Pons (tissue), 1 donor: ENCODE measurements at places on chromosomes 7 and 10.

- DNase-seq: no peak
These were observed 96.4 kb downstream of the CALD1 start for GRCh38 chr7:134875867-134876266.

DNA sequence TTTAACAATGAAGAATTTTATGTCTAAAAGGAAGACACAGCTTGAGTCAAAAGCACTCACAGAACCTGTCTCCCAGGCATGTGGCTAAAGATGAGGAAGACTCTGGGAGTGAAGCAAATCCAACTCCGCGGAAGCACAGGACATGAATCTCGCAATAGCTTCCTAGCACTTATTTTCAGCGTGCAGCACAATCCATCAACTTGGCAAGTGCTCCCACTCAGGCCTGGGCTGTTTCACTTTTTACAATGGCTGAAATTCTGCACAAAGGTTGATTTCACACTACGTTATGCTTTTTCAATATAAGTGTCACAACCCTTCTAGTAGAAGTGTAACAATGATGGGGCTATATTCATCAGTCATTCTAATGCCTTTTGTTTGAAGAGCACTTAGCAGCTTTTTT, 180.2 kb downstream of the XPNPEP1 start:
- no peak for DNase-seq

DNA sequence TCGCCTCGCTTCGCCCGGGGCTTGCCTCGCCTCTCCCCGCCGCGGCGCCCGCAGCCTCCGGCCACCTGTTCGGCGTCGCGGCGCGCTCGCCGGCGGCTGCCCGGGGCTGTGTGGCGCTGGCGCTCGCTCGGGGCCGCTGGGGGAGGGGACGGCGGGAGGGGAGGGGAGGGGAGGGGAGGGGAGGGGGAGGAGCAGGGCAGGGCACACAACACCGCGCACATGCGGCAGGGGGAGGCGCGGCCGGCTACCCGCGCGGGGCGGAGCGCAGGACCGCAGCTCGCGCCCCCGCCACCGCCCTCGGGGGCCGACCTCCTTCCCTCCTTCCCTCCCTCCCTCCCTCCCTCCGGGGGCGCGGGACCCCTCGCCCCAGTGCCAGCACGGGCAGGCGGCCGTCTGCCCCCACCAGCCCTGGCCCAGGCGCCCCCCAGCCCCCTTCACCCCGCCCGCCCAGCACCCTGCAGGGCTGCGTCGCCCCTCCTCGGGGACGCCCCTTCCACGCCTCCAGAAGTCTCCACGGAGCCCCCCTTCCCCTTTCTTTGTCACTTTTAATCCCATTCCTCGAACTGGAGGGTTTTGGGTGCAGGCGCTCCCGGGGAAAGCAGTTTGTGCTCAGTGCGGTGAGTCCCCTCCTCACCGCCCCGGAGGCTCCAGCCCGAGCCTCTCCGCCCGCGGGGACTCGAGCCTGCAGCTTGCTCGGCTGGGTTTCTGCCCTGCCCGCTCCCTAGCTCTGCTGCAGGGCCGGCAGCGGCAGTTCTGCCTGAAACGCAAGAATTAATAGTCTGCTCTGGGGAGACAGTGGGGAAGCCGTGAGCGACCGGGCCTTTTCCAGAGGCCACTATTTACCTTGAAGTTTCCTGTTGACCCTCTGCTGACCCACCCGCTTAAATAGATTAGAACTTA, at the start of gene PARD3:
Gene PARD3, minus strand, starts transcription at position 112 of the 900 bp plus-strand sequence. CDS start 301 bp downstream, outside the sequence.
- no peak for DNase-seq

DNA sequence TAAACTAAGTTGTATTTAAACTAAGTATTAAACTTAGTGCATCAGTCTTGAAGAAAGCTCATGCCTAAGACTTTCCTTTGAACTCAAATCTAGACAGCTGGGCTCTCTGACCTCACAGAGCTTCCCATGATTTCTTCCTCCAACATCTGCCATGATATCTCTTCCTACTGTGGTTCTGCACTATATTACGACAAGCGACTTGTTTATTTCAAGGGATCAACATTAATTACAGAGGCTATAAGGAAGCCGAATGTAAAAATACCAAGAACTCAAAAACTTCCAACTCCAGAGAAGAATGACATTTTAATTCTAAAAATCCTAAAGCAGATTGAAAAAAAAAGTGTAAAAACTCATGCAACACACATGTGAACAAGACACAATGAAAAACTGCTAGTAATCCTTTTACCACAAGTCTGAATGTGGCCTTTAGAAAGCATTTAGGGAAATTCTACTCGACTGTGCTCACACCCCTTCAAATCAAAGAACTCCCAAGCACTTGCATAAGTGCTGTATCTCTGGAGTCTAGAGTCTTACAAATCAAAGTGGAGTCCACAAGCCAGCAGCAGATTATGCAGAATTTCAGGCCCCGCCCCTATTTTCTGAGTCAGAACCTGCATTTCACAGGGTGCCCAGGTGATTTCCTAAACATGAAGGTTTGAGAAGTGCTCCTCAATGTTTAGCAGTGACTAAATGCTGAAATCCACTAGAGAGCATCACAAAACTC, 22.7 kb upstream of the WASHC2A start:
- no peak for DNase-seq

DNA sequence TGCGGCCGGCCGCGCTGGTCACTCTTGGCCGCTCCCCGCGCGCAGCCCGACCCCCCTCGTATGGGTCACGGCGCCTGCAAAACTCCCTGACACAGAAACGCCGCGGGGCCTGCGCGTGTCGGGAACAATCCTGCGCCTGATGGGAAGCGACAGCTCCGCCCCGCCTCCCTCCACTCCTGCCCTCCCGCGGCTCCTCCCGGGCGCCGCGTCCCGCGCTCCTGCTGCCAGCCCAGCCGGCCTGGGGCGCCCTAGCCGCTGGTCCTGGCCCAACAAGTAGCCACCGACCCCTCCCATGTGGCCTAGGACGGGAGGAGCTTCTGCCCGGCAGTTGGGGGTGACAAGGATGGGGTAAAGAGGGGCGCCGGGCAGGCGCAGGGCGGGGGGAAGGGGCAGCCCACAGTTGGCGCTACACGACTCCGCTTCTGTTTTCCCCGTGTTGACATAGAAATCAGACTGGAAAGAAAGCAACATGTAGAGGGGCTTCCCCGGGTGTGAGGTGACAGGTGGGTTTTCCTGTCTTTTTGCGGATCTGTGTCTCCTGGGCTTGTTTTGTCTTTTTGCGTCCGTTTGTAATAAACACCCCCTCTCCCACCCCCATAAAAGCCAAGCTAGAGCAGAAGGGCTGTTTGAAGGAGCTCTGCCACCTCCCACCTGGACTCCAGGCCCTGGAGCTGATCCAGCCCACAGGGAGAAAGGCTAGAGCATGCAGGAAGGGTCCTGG, 35.1 kb upstream of the PAX2 start:
- no peak for DNase-seq

GRCh38 chr7:138245216-138245615, 169.0 kb downstream of the AKR1D1 start:
- DNase-seq: no peak

DNA sequence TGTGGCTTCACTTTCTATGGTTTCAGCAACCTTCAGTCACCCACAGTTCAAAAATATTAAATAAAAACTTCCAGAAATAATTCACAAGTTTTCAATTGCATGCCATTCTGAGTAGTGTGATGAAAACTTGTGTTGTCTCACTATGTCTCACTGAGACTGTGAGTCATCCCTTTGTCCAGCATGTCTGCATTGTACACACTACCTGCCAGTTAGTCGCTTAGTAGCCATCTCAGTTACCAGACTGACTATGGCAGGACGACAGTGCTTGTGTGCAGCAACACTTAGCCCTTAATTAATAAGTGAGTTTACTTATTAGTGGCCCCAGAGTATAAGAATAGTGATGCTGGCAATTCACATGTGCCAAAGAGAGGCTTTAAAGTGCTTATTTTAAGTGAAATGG, 22.5 kb downstream of the CCDC186 start:
- DNase-seq: no peak

GRCh38 chr10:28386503-28386868, 83.6 kb upstream of the MPP7 start:
- no peak for DNase-seq

GRCh38 chr7:33511778-33512177, 382.4 kb downstream of the BBS9 start:
- no peak for DNase-seq

- DNase-seq: no peak
These were observed 592.3 kb upstream of the GALNT17 start for GRCh38 chr7:70539617-70540016.

GRCh38 chr10:113746217-113746957, 5.1 kb upstream of the PLEKHS1 start:
- DNase-seq: no peak

GRCh38 chr10:48494611-48495010, 110.3 kb downstream of the ARHGAP22 start:
- no peak for DNase-seq

DNA sequence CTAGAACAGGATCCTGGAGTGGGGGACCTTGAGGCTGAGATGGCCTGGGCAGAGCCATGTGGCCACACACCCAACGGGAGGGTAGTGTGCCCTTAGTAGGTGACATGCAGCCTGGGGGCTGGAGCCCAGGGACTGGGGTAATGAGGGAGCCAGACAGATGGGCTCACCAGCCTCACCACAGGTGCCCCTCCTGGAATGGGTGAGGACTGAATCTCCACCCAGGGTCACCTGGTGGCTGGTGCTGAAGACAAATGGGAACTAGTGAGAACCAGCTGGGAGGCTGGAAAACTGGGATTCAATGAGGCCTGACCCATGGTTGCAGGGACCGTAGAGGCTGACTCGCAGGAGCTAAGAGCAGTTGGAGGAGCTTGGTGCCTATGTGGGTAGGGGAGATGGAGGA, 6.1 kb downstream of the ZP3 start:
- DNase-seq: no peak

DNA sequence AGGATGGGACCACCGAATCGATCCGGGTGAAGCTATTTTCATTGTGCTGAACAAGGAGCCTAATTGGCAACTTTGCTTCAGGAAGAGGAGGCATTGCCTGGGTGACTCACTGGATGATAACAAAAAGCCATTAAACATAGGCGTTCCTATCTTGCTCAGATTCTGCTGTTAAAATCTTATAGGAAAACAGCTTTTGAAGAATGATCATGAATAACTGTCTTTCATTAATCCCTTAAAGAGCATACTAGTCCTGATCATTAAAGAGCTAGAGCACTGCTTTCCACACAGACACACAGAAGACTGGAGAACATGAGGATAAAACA, 174.2 kb upstream of the IMMP2L start:
- no peak for DNase-seq

DNA sequence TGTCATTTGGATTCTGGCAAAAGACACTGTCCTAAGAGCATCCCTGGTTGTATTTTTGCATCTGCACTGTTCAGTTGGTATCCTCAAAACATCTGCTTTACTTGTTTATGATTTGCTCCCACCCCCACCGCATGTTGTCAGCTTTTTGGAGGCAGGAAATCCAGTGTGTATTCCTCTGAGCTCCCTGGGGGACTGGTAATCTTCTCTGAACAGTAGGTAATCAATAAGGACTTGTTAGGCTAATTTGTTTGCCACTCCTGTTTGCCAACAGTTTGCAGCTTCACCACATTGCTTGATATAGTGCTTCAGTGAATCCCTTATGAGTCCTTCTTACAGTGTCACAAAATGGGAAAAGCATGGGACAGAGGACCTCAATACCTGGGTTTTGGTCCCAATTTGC, 49.1 kb downstream of the FEZF1 start:
- no peak for DNase-seq

GRCh38 chr7:4725014-4725849, 43.1 kb downstream of the FOXK1 start:
- DNase-seq: peak; percentile 80

- no peak for DNase-seq
These were observed 56.8 kb downstream of the DYNC1I1 start for GRCh38 chr7:95828824-95829790.

- DNase-seq: no peak
These were observed 81.1 kb upstream of the MBL2 start for GRCh38 chr10:52853704-52854103.

- no peak for DNase-seq
These were observed 4.9 kb downstream of the IPMK start for GRCh38 chr10:58262766-58263165.

GRCh38 chr10:114436941-114437340, 32.6 kb upstream of the AFAP1L2 start:
- no peak for DNase-seq

GRCh38 chr10:131650169-131650705, 250.6 kb upstream of the PPP2R2D start:
- DNase-seq: no peak

DNA sequence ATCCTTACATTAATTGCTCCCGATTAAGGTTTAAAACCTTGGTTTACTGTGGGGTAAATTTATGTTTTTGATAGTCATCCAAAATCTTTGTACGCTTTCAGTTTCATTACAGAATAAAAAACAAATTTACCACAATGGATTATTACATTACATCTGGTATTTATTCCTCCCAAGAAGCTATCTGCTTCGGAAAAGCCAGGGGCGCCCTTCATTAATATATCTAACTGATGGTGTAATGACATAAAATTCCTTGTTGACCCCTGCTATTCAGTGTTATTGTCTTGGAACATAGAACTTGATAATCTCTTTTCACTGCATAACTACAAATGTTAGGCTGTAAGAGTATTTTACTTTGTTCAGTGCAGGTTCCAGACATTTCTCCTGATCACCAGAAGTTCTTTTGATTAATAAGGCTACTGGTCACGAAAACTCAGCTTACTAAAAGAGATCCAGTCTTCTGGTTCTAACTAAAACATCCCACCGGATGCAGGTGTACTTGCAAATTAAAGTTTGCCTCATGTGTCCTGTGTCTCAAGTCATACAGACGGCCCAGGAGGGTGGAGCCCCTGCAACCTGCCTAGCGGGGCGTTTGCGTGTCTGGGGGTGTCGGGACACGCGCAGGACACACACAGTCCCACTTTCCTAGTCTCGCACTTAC, 581 bp upstream of the GLCCI1 start:
- DNase-seq: no peak

DNA sequence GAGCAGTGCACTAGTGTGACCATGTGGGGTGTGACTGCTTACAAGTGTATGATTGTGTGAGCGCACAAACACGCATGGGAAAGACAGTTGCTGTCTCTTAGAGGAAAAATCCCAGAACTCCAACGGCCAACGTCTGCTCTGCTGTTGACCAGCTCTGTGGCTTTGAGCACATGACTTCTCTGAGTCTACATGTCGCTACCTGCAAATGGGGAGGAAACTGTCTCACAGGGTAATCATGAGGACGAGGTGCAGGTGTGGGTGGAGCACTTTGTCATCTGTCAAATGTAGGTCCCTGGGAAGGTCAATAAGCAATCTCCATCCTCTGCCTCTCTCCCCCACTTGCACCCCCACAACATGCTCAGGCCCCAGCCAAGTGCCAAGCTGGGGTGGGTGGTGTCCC, 31.2 kb upstream of the TLX1 start:
- DNase-seq: no peak

DNA sequence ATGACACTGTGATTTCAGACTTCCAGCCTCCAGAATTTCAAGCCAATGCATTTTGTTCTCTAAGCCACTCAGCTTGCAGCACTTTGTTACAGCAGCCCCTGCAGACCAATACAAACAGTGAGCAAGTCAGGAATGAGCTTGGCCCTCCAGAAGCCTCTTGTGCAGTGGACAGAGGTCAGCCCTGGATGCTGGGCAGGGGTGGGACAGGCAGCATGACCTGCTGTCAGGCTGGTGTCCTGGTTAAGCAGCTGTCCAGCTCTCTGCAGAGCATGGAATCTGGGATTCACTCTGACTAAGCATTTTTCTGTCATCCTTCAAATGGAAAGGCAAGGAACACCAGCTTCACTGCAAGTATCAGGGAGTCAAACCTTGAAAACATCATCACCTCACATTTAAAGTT, 85.5 kb upstream of the GDF10 start:
- no peak for DNase-seq
